ENCODE measurements at places on chromosomes 12 and 14.

DNA sequence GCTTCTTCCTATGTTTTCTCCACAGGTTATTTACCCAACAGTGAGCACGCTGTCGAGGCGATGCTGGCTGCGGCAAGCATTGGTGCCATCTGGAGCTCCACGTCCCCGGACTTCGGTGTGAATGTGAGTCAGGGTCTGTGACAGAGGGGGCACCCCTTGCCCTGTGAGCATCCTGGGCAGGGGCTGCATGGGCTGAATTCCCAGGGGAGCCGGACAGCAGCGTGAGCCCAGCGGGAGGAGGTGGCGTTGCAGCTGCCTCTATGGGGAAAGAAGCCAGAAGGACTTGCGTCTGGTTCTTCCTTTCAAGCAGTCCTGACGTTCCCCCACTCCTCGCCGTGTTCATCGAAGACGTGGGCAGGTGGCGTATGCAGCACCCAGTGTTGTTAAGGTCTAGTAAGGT is 26.2 kb downstream of the AACS start:
- DNase-seq, result no peak

DNA sequence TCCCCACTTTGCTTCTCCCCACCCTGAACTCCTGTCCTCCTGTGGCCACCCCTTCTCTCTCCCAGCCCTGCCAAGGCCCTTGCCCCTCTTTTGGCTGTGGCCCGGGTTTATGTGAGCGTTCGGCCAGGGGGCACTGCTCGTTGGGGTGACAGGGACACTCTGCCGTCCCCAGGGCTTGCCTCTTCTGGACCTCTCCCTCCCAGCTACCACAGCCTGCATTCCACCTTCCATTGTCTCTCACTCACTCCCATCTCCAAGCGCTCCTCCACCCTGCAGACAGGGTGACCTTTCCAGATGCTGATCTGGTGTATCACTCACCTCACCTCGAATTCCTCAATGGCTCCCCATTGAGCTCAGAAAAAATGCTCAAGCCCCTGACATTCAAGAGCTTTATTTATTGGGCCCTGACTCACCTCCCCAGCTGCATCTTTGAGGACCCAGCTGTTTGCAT is 1.4 kb downstream of the SERPINA9 start:
- no peak for DNase-seq

DNA sequence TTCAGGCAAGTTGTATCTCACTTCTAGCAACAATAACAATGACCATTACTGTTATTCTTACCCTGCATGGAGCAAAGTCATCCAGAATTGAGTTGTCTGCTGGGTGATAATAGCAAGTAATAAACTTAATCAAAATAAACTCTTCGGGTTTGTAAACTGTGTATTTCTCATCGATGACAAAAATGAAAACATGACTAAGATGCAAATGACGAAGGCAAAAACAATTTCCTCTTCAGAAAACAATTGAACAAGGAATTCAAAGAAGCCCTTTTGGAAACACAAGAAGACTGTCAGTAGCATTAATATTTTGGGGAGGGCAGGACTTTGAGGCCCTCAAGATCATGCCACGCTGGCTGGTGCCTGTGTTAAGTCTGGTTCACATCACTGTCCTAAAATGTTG is 232.0 kb downstream of the BTG1 start:
- DNase-seq, result no peak

DNA sequence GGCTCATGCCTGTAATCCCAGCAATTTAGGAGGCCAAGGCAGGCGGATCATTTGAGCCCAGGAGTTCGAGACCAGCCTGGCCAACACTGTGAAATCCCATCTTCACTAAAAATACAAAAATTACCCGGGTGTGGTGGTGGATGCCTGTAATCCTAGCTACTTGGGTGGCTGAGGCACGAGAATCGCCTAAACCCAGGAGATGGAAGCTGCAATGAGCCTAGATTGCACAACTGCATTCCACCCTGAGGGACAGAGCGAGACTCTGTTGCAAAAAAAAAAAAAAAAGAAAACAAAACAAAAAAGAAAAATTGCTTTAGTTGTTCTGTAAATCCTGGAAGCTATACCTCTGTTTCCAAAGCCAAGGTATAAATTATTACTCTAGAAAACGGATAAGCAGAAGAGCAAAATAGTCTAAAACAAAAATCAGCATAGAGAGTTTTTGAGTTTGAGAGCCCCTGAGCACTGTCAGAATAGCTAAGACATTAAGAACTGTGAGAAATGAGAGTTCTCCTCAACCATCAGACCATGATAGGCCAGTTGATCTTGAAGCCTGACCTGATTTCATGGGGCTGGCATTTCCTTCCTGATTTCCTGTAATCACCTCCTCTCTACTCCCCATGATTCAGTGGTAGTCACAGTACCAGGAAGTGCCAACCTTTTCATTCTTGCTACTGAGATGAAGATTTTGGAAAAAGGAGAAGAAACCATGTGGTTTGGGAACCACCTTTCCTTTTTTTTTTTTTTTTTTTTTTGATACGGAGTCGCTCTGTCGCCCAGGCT is 31.7 kb downstream of the ATP2A2 start:
- DNase-seq, result peak; percentile 9

- DNase-seq, result no peak
Observed at GRCh38 chr12:47407463-47408129, 298.2 kb downstream of the RPAP3 start.

DNA sequence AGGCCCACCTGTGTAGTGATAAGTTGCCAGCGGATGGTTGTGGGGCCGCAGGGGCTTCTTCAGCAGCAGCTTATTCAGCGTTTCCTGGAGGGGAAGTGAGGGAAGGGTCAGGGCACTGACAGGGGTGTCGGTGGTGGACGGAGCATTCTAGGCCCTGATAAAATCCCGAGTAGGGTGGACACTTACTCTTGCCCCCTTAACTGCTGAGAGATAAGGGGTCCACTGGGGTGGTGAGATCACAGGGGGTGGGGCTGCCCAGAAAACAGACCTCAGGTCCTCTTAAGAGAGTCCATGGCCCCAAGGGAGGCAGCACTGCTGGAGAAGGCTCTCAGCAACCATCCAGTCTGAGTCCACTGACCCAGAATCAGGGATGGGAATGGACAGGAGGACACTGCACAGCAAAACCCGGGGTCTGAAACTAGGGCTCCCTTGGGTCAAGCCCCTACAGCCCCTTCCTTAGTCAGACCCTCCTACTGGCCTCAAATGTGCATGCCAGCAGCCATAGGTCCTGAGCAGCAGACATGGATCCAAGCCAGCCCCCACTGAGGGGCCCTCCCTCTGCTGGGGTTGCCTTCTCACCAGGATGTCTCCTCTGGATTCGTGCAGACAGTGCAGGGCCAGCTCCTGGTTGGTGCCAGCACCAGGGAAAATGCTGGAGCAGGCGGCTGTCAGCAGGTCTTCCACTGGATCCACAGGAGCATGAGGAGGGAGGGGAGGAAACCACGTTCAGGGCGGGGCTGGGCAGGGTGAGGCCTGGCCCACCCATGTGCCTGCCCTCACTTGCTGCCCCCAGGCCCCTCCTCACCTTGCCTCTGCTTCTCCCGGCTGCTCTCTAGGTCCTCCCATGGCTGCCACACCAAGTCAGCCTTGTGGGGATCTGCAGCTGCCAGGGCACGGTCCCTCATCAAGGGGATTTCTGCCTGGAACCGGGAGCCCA is 12.1 kb upstream of the PNMA1 start:
- no peak for DNase-seq

- peak; percentile 29 for DNase-seq
Observed at GRCh38 chr12:11171969-11172675, 1.1 kb downstream of the SMIM10L1 start.

- no peak for DNase-seq
Observed at GRCh38 chr14:38238332-38238731, 17.6 kb downstream of the CLEC14A start.

DNA sequence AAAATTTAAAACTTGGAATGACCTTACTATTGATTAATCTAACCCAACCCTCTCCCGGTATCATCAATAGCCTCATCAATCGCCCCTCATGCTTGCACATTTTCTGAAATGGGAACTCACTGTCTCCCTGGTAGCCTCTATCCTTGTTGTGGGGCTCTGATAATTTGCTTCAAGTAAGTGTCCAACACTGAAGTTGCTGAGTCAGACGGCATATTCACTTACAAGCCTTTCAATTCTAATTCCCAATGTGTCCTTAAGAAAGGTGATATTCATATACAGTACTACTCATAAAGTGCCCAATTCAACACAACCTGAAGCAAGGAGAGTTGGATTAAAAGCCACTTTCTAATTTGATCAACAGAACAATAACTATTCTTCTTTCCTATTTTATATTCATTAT is 1146.1 kb upstream of the TMEM132C start:
- DNase-seq, result no peak

DNA sequence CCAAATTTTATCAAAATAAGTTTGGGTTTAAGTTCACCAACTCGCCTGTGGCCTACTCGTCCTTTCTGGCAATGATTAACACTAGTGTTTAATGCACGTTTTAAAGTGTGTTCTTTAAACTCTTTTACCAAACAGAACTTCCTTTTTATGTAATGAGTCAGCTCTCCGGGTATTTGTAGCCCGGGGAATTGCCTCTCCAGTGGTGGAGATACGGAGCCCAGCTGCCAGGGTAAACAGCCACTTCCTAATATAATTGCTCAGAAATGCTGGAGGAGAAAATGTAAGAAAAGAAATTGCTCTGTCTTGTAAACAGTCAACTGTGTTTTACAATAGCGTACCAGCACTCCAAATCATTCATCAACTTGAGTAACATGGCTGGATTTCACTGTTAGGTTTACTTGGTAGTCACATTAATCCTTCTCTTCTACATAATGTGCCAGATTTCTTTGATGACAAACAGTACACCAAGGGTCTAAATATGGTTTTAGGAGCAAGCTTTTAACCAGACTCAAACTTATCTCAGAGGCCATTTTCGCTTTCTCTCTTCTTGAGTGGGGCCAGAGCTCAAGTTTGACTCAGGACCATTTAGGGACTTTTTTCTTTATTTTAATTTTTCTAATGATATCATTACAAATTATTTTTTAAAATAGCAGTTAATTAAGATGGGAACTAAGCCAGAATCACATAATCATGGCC is 101.2 kb upstream of the SLC38A2 start:
- peak; percentile 46 for DNase-seq

GRCh38 chr14:51093371-51094281 is 1.3 kb downstream of the TRIM9 start:
- peak; percentile 55 for DNase-seq

DNA sequence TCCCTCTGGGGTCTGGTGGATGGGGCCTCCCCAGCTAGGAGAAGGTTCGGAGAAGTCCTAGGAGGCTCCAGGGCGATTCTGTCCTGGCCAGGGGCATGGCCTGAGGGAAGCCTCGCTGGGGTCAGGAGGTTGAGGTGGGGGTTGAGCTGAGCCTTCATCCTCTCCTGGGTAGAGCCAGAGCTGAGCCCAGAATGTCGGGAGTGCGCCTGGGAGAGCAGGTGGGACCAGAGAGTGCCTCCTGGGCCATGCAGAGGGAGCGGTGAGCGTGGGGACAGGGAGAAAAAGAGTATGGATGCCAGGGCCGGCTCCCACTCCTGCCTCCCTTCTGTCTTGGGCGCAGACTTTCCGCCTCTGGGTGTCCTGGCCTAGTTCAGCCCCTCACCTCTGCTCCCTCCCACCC is 13.1 kb downstream of the RPS6KL1 start:
- DNase-seq, result no peak

DNA sequence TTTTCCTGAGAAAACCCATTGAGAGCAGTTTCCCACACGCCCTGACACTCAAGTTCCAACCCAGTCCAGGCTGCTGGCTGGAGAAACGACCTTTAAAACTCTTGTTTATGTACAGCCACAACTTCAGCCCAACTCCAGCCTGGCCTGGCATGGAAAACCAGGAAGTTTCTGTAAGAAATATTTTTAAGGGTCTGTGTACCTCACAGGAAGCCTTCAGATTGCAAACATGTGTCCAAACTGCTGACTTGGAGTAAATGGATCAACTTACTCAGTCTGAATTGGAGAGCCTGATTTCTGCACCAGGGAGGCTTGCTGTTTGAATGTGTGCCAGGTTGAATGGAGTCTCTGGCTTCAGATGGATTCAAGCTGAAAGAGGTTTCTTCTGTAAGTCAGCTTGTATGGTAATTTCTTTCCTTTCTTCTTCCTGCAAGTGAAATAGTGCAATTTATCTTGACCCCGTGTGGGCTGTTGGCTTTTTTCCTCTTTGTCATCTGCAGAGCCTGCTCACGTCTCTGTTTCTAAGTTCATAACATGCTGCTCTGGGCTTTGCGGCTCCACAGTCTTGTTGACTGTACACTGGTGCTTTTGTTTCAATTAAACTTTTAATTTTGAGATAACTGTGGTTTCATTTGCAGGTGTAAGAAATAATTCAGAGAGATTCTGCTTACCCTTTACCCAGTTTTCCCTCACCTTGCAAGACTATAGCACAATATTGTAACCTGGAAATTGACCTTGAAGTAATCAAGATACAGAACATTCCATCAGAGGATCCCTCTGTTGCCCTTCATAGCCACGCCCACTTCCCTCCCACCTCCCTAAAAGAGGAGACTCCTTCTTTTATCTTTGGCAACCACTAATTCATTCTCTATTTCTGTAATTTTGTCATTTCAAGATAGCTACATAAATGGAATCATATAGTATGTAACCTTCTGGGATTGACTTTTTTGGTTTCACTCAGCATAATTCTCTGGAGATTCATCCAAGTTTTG is 109.7 kb upstream of the PRMT8 start:
- DNase-seq, result no peak

DNA sequence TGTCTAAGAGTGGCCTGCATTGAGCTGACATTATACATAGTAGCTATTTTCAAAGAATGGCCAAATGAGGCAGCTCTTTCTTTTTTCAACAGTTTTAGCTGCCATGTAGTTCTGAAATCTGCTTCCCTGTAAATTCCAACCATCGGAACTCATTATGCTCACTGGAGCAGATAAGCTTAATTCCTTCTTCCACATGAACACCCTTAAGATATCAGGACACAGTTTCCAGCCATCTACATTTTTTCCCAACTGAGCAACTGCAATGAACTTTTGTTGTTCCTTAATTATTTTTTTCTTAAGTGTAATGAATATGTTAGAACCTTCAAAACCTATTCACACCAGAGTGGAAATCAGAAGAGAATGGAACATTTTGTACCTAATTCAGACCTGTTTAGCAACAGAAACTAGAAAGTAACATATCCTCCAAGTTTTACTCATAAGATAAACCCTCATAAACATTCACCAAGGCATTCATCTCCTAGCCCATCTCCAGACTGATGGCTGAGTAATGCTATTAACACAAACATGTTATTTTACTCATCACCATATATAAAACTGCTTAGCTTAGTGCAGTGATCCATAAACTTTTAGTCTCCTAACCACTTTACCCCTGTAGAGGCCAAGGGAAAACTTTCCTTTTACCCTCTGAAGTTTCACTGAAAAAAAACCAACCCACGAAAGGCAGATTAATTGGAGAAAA is 296.1 kb upstream of the SYT1 start:
- no peak for DNase-seq

- no peak for DNase-seq
Observed at GRCh38 chr12:6759741-6760140, 6.4 kb upstream of the PTMS start.

DNA sequence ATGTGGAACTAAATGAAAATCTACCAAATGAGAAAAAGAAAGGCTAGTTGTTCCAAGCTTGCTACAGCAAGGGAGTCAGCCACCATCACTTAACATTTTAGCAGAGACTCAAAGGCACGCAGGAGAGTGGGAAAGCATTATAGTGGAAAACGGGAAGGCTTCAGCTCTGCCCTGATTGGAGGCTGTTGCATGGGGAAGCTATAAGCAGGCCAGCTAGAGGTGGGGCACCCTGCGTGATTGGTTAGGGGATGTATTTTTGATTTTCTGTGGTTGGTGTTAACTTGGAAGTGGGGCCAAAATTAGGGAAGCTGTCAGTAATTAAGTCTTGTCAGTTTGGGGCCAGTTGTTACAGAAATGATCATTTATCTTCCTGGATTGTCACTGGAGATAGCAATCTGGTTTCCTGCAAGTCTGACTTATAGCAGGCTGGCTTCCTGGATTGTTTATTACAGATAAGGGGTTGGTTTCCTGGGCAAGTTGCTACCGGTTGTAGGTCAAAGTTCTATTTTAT is 93.9 kb downstream of the FAR2 start:
- DNase-seq, result no peak
